ENCODE measurements at places on chromosomes 5 and 9.
A peak's percentile ranks its signal among the peaks of the same experiment; 100 is the strongest.

DNA sequence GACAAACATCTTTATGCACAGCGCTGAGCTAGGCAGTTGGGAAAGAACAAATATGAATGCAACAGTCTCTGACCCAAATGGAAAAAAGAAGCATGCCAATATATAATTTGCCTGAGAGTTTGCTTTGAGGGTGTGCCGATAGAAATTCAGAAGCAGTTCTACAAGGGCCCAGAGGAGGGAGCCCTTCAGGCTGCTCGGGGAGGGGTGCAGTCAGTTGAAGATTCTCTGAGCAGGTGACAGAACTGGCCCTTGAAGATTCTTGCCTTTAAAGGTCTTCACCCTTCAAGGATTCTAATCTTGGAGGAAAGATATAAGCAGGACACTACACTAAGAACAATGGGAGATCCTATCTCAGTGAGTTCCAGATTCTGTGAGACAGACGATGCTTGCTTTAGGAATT lies 3.7 kb upstream of the PAPPA start:
- no peak for DNase-seq

DNA sequence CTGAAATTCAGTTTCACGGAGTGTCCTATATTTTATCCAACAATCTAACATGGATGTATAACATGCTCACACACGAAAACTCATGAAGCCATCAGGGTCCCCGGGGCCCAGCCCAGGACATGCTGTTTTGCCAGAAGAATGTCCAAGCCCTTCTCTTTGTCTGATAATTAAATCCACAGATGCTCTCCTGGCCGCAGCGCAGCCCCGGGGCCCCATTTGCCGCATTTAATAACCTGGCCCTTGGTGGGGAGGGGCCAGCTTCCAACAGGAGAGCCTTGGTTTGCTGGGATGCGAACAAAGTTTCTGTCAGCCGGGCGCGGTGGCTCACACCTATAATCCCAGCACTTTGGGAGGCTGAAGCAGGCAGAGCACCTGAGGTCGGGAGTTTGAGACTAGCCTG lies 30.0 kb downstream of the PLPP7 start:
- DNase-seq: no peak

GRCh38 chr5:52864371-52864770 lies 76.7 kb downstream of the ITGA1 start:
- no peak for DNase-seq

- DNase-seq: peak; percentile 23
These were observed 46.4 kb downstream of the BARX1 start for GRCh38 chr9:93908591-93909241.
